ENCODE measurements at places on chromosomes 16 and 17. TPM values are rescaled to one million over a fixed set of nuclear protein-coding genes. Genes with fewer than 3 reads are reported as not detected.

GRCh38 chr16:62816971-62817519, 780.8 kb upstream of the CDH8 start:
- DNase-seq: no peak
- H3K4me1 ChIP-seq: no peaks in the 10 kb centered on the region
- no peaks in the 10 kb centered on the region for H3K27me3 ChIP-seq
- no peak overlapping the region for H3K4me3 ChIP-seq
- no peaks in the 10 kb centered on the region for H3K36me3 ChIP-seq

DNA sequence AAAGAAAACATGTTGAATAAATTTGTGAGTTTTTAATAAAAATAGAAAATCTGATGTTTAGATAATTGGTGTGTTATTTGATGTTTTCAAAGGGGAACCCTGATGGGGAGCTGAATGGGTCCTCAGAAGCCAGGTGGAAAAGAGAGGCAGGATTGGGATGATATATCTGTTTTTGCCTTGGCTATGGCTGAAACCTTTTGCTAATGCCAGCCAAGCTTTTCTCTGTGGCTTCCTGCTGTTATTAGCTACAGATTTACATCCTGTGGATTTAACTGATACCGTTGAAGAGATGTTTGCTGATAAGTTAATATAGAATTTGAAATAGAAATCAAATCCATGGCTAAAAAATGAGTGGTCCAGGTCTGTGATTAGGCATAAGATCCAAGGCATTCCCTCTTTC, 4.2 kb upstream of the AATF start:
- H3K4me3 ChIP-seq: no peak overlapping the region
- no peaks in the 10 kb centered on the region for H3K36me3 ChIP-seq
- peaks cover 8% of the 10 kb centered on the region for H3K4me1 ChIP-seq
- no peak for DNase-seq
- H3K27me3 ChIP-seq: peaks cover 83% of the 10 kb centered on the region

Gene HCRT
- not detected for total RNA-seq

Gene ITGA2B
- total RNA-seq: 2.7 TPM

Gene MTHFSD
- 24.3 TPM for total RNA-seq

- H3K27me3 ChIP-seq: no peaks in the 10 kb centered on the region
- H3K4me1 ChIP-seq: no peaks in the 10 kb centered on the region
- H3K36me3 ChIP-seq: no peaks in the 10 kb centered on the region
- DNase-seq: peak; percentile 49
- H3K4me3 ChIP-seq: no peak overlapping the region
Measured at GRCh38 chr16:51359141-51359955, 208.3 kb upstream of the SALL1 start.

DNA sequence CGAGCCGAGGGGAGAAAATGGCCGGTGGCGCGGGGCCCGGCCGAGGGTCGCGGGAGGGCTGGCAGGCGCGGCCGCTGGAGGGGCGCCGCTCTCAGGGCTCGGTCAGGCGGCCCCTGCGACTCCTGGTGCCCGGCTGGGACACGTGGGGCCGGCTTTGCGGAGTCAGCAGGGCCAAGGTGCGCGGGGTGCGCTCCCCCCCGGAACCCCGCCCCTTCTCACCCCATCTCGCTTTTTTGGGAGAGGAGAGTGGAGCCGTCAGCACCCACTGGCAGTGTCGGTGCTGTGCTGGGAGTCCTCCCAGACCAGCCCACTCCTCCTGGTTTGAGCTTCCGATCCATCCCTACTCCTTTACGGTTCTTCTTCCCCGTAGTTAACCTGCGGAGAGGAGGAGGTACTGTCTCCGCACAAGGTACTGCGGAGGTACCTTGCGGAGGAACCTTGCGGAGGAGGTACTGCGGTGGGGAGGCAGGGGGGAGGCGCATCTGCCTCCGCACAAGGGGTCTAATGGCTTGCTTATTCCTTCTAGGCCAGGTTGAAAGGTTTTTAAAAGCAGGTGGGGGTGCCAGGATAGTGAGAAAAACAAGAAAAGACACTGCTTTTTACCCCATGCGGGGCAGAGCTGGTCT, 19.1 kb upstream of the CBX8 start:
- no peak overlapping the region for H3K27ac ChIP-seq
- H3K36me3 ChIP-seq: no peaks in the 10 kb centered on the region
- H3K4me1 ChIP-seq: no peaks in the 10 kb centered on the region

GRCh38 chr16:81838794-81839193, 59.7 kb downstream of the PLCG2 start:
- H3K27ac ChIP-seq: no peak overlapping the region
- no peak for DNase-seq
- H3K4me1 ChIP-seq: no peaks in the 10 kb centered on the region
- H3K36me3 ChIP-seq: no peaks in the 10 kb centered on the region
- no peak overlapping the region for H3K4me3 ChIP-seq
- no peaks in the 10 kb centered on the region for H3K27me3 ChIP-seq

GRCh38 chr17:64504769-64505339, 1.2 kb downstream of the DDX5 start:
- H3K27me3 ChIP-seq: no peaks in the 10 kb centered on the region
- H3K4me1 ChIP-seq: peaks cover 49% of the 10 kb centered on the region
- DNase-seq: no peak
- H3K27ac ChIP-seq: peak overlapping the region; percentile 100
- H3K36me3 ChIP-seq: peaks cover 43% of the 10 kb centered on the region

GRCh38 chr16:17448640-17449638, 21.8 kb downstream of the XYLT1 start:
- H3K4me3 ChIP-seq: no peak overlapping the region
- H3K27ac ChIP-seq: no peak overlapping the region
- no peak for DNase-seq
- H3K36me3 ChIP-seq: no peaks in the 10 kb centered on the region

- no peaks in the 10 kb centered on the region for H3K36me3 ChIP-seq
- H3K27me3 ChIP-seq: no peaks in the 10 kb centered on the region
- no peaks in the 10 kb centered on the region for H3K4me1 ChIP-seq
- H3K27ac ChIP-seq: no peak overlapping the region
- no peak for DNase-seq
Measured at GRCh38 chr16:85474621-85475217, 138.4 kb upstream of the GSE1 start.

Gene FSCN2
- total RNA-seq: 4.4 TPM
